RCC 7860 (cell line): ENCODE measurements at places on chromosomes 3 and 15.

DNA sequence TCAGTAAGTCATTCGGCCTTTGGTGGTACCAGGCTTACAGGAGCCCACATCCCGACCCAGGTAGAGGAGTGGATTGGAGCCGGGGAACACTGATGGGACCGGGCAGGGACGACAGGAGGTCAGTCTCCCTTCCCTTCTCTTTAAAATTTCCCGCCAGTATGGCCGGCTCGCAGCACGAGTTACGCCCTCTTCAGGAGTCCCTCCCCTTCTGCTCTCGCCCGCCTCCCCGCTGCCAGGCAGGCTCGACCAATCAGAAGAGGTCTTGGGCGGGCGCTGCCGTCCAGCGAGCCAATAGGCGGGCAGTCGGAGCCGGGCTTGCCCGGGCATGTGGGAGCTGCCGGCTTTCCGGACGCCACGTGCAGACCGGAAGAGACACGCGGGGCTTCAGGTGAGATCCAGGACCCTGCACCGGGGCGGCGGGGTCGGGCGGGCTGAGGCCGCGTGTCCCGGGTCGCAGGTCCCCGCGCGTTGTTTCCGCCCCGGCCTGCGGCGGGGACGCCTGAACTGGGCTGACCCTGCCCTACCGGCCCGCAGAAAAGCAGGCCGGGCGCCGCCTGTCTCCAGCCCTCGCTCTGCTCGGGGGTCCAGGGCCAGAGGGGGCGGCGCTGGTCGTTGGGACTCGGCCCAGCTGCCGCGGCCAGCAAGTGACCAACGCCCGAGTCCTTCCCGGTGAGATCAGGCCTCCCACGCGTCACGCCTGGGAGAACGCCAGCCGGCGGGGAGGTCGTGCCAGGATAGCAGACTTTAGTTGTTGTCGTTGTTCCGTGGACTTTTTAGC is at the start of gene AEN:
AEN (plus strand) TSS at position 346 of the 778 bp plus-strand sequence. CDS start 4,870 bp downstream, outside the sequence.
- DNase-seq, result peak; percentile 90

- DNase-seq, result no peak
Observed at GRCh38 chr15:51263726-51264125, 74.7 kb downstream of the CYP19A1 start.

- DNase-seq, result no peak
Observed at GRCh38 chr3:128546646-128547045, 53.6 kb upstream of the GATA2 start.

GRCh38 chr3:125356140-125357026 is 18.7 kb downstream of the ZNF148 start:
- no peak for DNase-seq

DNA sequence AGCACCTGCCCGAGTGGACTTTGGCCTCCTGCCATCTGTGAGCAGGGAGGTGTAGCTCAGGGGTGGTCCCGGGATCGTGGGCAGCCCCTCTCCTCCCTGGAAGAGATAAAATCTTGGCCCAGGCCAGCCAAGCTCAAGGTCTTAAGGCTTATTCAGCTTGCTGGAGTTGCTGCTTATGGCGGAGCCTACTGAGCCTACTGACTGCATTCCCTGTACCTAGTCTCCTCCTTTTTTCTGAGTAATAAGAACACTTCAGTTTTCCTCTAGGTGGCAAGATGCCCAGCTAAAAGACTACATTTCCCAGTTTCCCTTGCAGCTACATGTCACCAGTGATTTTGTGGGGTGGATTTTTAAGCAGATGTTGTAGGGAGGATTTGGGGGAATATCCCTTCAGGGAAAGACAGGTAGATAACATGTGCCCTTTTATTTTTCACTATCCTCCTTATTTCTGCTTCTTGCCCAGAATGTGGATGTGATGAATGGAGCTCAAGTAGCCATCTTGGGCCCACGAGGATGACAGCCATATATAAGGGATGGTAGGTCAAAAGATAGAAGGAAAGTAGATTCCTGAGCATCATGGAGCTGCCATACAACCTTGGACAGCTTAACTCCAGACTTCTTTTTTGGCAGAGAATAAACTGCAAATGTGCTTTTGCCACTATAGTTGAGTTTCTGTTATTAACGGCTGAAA is 41.4 kb upstream of the INSYN1 start:
- no peak for DNase-seq

- DNase-seq, result no peak
Observed at GRCh38 chr3:64634417-64634816, 53.4 kb downstream of the ADAMTS9 start.

- no peak for DNase-seq
Observed at GRCh38 chr15:56613811-56614210, 119.5 kb downstream of the ZNF280D start.

GRCh38 chr3:71260782-71261181 is 322.7 kb downstream of the FOXP1 start:
- DNase-seq, result no peak

DNA sequence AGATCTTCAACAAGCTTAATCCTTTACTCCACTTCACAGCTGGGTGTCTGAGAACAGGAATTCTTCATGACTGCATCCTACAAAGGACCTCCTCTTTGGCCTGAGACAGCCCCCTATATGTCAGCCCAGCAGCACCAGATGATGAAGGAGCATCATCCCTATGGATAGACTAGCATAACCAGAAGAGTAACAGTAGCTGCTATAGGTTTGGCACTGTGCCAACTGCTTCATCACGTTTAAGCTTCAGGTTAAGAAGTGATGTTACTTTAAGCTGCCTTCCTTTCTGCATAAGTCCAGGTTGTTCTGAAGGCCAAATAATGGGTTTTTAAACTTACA is 50.6 kb downstream of the CMSS1 start:
- peak; percentile 35 for DNase-seq
